Frontal cortex (tissue), 4 donors: ENCODE measurements at places on chromosomes 13 and 19. TPM values are rescaled to one million over a fixed set of nuclear protein-coding genes. Genes with fewer than 3 reads are reported as not detected.
A peak's percentile ranks its signal among the peaks of the same experiment; 100 is the strongest.

The OBI1 gene
- total RNA-seq = 86.8 TPM

The IGFL1 gene
- total RNA-seq = not detected

GRCh38 chr19:43692877-43693276 lies 22.9 kb upstream of the PLAUR start:
- DNase-seq = no peak

- no peak for DNase-seq
These were observed 161.8 kb downstream of the DNAJC15 start for GRCh38 chr13:43185226-43185625.

GRCh38 chr13:77740931-77741596 lies 43.6 kb downstream of the SLAIN1 start:
- peak; percentile 12 for DNase-seq
